ENCODE measurements at places on chromosomes 12 and 14.

DNA sequence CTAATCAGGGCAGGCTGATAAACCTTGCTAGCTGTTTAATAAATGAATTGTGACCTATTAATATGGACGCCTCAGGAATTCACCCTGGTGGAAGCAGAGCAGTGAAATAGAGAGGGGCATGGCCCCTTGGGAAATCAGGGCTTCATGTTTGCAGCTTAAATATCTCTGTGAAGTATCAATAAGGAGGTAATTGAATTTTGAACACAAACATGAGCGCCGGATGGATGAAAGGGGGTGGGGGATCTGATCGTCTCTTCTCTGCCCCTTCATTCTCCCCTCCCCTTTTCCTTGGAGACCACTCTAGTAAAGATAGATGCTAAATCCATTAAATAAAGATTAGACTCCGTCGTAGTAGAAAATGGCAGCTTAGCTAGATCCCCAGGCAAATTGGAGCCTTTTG, 70.5 kb downstream of the LIN52 start:
- no peak for DNase-seq

DNA sequence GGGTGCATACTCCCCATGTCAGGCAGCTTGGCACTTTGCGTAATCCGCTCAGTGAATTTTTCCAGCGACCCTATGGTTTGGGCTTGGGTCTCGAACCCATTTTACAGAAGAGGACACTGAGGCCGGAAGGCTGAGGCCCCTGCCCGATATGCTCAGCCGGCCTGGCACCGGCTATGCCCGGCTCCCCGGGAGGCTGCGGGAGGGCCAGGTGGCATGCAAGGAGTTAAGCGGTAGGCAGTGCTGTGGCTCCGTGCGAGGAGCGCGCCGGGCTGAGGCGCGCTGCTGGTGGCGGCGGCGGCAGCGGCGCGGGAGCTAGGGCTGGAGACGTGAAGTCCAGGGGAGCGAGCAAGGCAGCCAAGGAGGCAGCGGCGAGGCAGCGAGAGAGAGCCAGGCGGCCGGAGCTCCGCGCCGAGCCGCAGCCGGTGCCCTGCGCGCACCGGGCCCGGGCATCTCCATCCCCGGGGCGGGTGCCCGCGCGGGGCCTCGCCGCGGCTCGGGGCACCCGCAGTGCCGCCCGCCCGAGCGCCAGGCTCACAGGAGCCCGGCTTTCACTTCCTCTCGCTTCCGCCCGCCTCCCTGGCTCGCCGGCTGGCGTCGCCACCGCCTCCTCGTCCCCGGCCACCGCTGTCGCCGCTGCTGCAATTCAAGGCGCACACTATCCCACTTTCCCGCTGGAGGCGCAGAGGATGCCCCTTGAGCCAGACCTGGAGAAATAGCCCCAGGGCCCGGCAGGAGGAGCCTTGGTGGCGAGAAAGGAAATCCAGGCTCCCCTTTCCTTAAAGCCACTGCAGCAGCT, at the start of gene WSCD2:
WSCD2 (plus strand) TSS at position 272 of the 796 bp plus-strand sequence. CDS start 66,545 bp downstream, outside the sequence.
- DNase-seq: no peak

- DNase-seq: no peak
These were observed 2.6 kb upstream of the NOS1 start for GRCh38 chr12:117363953-117364486.

GRCh38 chr14:101115652-101116051, 212.1 kb upstream of the RTL1 start:
- DNase-seq: no peak

DNA sequence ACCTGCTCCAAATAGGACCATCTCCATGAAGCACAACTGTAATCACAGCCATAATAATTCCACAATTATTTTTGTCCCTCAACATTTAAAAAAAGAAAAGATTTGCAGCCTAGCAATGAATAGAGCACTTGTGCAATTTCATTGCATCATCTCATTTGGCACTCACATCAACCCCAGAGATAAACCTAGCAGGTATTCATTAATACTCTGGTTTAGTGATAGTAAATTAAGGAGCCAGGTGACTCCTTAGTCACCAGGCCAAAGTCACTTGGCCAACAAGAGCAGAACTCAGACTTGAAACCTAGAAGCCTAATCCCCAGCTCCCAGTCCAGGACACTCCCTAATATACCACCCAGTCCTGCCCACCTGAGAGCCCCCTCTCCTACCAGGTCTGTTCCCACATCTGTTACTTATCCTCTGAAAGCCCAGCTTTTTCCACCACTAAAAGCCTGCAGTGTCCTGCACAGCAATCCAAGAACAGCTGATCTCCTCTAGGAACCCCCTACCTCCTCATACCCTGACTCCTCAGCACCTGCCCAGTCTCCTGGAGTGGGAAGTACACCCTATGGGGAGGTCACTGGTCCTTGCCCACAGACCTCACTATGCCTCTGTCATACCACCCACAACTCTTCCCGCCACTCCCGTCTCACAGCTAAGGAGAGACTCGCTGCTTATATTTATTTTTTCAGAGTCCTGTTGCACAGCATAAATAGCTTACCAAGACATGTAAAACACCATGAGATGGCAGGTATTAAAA, 22.1 kb downstream of the OR10P1 start:
- no peak for DNase-seq

DNA sequence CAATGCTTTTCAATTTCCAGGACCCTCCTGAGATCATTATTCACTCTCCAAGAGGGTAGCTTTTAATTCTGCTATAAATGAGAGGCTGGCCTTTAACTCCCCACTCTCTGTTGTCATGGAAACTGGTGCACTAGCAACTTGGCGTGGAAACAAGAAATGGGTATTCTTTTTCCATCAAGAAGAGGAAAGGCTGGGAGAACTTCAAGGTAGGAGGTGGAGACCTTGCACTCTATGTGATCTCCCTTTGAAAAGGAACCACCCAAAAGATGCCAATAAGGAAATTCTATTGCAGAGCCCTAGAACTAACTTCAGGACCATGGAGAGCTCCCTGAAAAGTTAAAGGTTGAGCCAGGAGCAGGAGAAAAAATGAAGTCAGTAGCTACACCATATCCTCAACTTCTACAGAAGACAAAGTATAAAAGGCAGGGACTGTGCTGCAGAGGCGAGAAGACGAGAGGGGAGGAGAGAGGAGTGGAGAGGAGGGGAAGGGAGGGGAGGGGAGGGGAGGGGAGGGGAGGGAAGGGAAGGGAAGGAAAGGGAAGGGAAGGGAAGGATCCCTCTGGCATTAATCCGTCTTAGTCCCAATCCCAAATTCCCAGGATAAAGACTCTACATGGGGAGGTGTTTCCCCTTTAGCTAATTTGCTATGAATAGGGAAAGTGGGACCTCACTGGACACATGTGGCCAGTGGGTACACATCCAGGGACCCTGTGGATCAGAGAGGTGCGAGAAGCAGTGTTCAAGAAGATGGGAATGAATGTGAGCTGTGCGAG, 46.7 kb upstream of the FICD start:
- no peak for DNase-seq

DNA sequence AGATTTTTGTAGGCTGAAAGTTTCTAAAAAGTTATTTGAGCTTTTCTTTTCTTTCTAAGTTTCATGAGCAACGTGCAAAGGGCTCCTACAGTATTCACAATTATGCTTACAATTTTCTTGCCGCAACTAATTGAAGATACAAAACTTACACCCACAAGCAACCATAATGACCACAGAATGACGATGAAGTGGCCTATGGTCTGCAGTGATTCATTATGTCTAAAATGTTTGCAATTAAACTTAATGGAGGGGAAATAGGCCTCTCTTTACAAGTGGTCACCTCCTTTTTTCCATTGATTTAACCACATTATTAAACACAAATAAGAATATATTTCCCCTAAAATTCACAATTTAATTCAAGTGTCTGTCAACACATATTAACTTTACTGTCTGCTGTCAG, 732.6 kb upstream of the FLRT2 start:
- no peak for DNase-seq

DNA sequence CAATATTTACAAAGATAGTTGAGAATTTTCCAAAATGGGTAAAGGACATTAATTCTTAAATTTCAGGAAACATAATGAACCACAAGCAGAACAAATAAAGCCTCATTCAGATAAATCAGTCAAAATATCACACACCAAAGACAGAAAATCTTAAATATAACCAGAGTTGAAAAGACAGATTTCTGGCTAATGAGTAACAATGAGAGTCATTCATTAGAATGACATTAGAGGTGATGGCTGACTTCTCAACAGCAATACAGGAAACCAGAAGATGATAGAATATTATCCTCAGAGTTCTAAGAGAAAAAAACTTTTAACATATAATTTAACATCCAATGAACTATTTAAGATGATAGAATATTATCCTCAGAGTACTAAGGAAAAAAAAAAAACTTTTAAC, 124.2 kb downstream of the DENND5B start:
- DNase-seq: no peak

DNA sequence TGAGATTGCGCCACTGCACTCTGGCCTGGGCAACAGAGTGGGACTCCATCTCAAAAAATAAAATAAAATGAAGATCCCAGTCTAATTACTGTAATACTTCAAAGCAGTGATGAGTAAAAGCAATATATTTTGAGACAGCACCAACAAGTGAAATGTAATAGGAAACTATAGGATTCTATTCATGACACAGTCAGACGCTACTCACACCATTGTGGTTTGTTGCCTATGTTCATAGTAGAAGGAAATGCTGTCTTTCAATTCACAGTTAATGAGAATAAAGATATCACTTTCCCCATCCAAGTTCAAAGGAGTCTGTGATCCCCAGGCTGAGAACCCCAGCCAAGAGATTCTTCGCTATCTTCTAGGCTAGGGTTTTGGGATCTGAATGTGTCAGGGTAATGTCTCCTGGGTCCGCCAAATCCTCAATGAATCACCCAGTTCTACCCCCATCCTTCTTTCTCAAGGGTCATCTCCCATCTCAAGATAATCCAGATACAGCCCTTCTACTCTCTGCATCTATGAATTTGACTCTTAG, 16.6 kb upstream of the DTX1 start:
- no peak for DNase-seq

- DNase-seq: no peak
These were observed 18.2 kb downstream of the PDE6H start for GRCh38 chr12:14991069-14991468.

DNA sequence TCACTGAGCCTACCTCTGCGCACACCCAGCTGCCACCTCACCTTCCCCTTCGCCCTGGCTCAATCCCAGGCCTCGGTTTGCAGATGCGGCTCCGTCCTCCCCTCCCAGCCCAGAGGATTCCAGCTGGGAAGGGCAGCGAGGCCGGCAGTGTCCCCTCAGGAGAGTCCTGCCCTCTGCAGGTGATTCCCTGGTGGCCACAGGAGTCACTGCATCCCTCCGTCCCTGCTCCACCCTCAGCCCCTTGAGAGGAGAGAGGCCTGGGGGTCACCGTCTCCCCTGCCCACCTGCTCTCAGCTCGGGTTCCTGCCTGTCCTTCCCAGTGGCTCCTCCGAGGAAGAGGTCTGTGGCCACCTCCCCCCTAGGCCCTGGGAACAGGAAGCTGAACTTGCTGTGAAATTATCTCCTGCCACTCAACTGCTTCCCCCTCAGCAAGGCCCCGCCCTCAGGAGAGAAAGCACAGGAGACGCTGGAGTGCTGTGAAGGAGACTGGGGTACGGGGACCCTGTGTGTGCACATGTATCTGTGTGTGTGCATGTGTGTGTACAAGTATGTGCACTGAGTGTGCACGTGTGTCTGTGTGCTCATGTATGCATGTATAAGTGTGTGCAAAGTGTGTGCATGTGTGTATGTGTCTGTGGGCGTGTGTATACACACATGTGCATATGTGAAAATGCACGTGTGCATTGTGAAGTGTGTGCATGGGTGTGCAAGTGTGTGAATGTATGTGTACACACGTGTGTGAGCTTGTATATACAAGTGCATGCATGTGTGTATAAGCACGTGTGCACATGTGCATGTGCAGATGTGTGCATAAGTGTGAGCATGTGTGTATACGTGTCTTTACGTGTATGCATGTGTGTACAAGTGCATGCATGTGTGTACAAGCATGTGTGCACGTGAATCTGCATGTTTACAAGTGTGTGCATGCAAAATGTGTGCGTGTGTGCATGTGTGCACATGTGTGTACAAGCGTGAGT, 13.2 kb upstream of the GALNT9 start:
- no peak for DNase-seq

Measured in NCI-H1436 treated with DMSO at 0.1 percent for 48 hours (cell line).